ENCODE measurements at places on chromosomes 11 and 22.

GRCh38 chr11:118921929-118922744, 3.6 kb downstream of the BCL9L start:
- no peak for DNase-seq

GRCh38 chr22:39469326-39469680, 12.5 kb downstream of the MGAT3 start:
- DNase-seq, result no peak

- no peak for DNase-seq
Measured at GRCh38 chr11:28951191-28951590, 843.0 kb downstream of the METTL15 start.

DNA sequence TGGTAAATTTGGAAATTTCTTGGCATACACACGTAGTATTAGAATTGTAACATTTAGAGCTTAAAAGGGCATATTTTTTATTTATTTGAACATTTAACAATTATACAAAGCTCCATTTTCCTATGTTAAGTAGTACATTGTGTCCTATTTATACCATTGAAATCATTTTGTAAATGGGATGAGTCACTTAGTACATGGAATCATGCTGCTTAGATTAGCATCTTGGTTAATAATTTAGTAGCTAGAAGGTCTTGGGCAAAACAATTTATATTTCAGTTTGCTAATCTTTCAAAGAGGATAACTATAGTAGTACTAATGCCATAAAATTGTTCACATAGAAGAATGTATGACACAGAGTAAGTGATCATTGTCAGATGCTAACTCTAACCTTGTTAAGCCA, 450.1 kb upstream of the LUZP2 start:
- no peak for DNase-seq

- DNase-seq, result peak; percentile 22
Measured at GRCh38 chr11:66279092-66279734, 1.2 kb downstream of the CNIH2 start.

DNA sequence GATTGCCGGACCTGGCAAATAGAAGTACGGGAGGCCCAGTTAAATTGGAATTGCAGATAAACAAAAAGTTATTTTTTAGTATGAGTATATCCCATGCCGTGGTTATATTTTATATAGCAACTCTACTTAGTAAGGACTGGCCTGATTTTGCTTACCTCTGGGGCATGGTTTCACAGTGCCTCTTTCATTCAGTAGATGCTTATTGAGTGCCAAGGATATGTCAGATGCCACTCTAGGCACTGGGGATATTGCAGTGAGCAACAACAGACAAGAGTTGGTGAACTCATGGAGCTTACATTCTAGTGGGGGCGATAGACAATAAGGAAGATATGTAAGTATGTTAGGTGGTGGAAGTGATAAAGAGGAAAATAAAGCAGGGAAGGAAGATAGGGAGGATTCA, 112.2 kb downstream of the TEAD1 start:
- DNase-seq, result no peak

DNA sequence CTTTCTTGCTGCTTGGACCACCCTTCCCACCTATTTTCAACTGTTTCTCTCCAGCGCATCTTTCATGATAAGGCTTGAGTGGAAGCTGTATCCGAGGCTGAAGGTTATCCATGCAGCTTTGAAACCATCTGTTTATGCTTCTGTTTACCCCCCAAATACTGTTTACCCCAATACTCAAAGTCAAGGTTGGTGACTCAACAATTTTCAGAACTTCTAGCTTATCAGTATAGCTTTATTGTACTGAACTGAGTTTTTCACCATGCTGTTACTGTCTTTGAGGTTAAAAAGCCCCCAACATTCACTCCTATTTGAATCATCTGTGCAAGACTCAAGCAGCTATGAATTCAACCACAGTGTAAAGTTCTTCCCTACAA, 1.1 kb upstream of the CABIN1 start:
- DNase-seq, result no peak

DNA sequence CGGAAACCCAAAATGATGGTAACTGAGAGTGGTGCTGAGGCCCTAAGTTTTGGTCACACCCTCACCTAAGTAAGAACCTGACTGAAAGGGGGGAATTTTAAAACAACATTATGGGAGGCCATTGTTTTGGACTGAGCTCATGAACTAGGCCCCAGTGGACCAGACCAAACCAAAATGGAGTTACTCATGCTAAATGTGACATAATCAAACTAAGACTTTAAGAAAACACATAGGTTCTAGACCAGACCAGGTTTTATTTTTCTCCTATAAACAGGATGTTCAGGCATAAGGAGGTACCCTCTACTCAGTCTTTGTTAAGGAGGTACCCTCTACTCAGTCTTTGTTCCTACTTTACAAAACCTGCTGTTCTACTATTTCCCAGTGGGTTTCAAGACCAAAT, 7.4 kb upstream of the EI24 start:
- no peak for DNase-seq

GRCh38 chr11:111976767-111977145, 39.6 kb downstream of the DIXDC1 start:
- DNase-seq, result no peak

GRCh38 chr11:58286249-58286648, 18.2 kb upstream of the OR10W1 start:
- peak; percentile 1 for DNase-seq

- DNase-seq, result no peak
Measured at GRCh38 chr22:30127749-30128166, 47.5 kb downstream of the HORMAD2 start.

- DNase-seq, result no peak
Measured at GRCh38 chr11:39725081-39725480, 1734.4 kb downstream of the LRRC4C start.

- peak; percentile 75 for DNase-seq
Measured at GRCh38 chr11:130827451-130828377, 88.6 kb downstream of the SNX19 start.

DNA sequence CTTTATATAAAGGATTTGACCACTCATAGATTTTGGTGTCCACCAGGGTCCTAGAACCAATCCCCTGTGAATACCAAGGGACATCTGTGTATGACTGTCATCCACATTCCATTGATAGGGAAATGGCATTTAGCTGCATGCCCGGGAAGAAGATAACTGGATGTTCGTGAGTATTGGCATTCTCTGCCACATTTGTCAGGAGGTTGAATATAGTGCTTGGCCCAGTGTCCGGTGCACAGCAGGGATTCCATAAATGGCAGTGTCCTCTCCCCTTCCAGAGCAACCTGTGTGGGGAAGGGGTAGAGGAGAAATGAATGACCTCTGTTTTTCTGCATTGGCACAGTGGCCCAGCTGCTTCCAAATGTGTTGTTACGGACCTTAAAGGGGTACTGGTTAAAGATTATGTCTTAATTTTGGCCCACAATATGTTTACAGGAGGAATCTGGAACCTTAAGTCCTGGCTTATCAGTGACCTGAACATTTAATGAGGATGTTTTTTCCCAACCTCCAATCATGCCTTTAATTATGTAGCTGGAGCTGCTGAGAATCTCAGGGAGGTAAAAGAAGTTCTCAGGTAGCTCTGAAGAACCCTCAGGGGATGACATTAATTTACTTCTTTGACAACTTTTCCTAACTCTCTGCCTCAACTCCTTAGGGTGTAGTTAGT, 33.6 kb upstream of the OR4B1 start:
- no peak for DNase-seq

DNA sequence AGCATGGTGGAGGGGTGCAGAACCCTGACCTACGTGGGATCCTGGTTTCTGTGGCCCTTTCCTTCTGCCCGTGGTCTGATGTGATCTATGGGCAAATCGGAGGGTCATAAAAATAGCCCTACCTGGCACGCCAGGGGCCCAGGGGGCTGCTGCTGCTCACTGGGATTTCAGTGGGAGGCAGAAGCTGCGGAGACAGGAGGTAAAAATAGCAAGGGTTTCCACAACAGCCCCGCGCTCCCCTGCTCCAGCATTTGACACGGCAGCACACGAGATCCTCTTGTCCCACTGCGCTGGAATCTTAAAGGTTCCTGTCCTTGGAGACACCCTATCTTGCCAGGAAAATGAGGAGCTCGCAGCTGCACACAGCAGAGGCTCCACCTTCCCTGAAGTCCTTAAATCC, 321.2 kb downstream of the CTTN start:
- no peak for DNase-seq

GRCh38 chr22:37330200-37331033, 48.1 kb downstream of the CYTH4 start:
- peak; percentile 95 for DNase-seq

DNA sequence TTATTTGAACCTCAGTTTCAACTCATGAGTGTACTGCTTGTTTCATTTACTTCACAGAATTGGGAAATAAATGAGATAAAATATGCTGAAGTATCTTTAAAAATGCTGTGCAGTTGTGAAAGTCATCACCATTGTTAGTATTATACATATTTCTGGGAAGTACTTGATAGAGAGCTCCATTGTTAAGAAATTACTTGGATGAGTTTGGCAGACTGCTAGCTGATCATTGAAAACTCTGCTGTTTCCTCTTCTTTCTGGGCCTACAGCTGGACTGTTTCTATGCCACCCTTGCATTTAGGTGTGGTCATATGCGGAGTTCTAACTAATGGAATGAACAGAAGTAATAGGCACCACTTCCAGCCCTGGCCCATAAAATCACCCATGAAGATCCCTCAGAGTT, 10.0 kb downstream of the SIK2 start:
- no peak for DNase-seq

- DNase-seq, result no peak
Measured at GRCh38 chr11:58301576-58301975, 33.5 kb upstream of the OR10W1 start.

DNA sequence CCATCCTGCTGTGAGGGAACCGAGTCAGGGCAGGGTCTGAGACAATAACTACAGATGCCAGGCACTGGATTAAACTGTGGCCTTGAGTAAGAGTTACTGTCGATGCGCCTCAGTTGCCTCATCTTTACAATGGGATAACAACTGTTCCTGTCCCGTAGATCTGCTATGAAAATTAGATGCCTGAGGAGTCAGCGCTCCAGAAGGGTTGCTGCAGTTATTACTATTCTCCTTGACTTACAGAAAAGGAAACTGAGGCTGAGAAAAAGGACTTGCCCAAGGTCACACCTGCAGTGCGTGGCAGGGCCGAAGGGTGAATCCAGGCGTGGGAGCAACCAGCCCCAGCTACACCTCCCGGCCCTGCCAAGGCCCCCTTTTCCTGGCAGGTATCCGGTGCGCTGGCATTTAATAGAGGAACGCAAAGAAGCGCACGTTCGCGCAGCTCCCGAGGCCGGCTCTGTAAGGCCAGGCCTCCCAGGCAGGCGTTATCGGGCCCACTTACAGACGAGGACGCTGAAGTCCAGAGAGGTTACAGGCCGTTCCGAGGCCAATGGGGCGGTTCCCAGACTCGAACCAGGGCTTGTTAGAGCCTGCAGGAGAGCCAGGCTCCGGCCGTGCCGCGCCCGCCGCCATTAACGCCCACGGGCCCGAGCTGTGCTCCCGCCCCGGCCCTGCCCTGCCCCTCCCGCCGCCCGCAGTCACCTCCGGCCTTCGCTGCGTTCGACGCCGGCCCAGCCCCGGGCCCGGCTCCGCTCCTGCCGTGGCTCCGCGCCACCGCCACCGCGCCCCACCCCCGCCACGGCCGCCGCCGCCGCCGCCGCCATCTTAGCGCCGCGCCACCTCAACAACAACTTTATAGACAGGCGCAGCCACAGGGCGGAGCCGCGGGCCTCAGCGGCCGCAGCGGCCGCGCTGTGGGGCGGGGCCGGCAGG, at the start of gene C11orf68:
Gene C11orf68, minus strand, starts transcription at position 852 of the 930 bp plus-strand sequence. Its CDS starts 31 bp downstream, at position 821.
- peak; percentile 67 for DNase-seq

DNA sequence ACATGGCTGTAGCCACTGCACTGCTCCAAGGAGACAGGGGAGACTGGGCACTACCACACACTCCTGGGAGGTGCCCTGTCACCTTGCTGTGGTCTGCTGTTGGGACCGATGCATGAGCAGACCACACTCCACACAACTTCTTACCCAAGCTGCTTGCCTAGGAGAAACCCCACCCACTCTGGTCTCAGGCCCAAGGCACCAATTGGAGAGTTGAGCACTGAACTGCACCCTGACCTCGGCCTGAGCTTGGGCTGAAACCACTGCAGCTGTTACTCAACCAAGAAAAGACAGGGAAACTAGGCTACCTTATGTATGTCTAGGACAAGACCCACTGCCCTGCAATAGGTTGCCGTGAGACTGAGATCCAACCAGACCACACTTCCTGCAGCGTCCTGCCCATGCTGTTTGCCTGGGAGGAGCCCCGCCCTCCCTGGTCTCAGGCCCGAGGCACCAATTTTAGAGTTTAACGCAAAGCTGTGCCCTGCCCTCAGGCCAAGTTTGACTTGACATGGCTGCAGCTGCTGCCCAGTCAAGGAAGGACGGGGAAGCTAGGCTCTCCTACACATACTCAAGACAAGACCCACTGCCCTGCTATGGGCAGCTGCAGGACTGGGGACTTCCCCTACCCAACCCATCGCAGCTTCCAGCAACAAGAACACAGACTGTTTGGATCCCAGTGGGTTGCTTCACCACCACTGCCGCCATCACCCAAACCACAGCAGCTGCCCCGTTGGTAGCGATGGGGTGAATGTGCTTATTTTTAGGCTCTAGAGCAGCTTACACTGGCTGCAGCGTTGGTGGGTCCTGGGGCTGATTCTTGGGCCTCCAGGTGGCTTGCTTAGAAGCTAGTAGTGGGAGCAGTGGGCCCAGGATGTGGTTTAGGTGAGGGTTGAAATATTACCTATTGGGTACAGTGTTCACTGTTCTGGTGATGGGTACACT, 66.8 kb downstream of the BRD1 start:
- no peak for DNase-seq

- no peak for DNase-seq
Measured at GRCh38 chr22:20228055-20228938, 39.8 kb downstream of the RTN4R start.

DNA sequence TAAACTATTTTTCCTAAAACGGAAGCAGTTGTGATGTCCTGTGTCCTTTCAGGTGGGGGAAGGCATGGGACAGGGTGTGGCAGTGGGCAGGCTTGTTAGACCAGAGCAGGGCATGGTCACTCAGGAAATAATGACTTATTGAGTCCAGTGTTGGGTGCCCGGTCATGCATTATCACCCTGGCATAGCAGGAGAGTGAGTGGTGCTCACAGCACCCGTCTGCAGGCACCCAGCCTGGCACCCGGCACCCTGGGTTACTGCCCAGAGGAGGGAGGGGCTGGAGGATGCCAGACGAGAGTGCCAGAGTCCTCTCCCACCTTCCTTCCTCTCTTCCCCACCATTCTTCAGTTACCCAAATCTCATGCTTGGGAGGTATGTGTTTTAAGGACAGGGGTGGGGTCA, 59.1 kb downstream of the ST3GAL4 start:
- no peak for DNase-seq

GRCh38 chr11:12678991-12679390, 4.8 kb downstream of the TEAD1 start:
- DNase-seq, result no peak

GRCh38 chr11:128476049-128476448, 111.3 kb downstream of the ETS1 start:
- no peak for DNase-seq

DNA sequence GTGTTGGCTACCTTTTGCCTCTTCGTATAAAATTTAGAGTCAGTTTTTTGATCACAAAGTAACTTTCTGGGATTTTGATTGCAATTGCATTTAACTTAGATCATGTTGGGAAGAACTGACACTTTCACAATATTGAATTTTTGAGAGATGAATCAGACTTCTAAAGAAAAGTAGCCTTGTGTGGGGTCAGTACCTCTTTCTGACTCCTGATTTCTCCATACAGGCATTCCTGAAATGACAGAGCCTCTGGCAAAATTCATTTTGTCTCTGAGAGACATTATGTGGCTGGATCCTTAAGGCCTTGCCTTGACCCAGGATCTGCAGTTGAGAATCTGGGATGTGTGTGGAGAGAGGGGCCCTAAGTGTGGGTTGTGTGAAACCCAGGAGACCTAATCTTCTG, 37.8 kb downstream of the PPFIBP2 start:
- no peak for DNase-seq

- no peak for DNase-seq
Measured at GRCh38 chr11:17931595-17931994, 81.3 kb downstream of the SERGEF start.

- no peak for DNase-seq
Measured at GRCh38 chr11:45147891-45148675, 1.6 kb downstream of the PRDM11 start.

Data from eye (tissue), 1 donor.